HEK293T (cell line): ENCODE measurements at places on chromosomes 6 and 20.

DNA sequence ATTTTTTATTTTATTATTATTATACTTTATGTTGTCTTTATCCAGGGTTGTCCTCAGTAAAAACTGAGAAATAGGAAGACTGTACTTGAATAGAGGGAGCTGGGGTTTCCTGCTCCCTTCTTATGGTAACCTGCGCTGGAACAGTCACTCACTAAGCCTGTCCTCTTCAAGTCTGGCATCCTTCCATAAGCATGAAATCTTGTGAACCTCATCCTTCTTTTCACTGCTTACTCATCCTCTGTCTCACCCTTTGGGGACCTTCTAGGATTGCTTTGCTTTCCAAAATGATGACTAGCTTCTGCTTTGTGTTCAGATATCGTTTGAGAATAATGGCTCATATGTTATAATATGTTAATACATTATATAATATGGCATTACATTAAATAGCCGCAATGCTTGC lies 90.6 kb downstream of the C6orf118 start:
- no peak for DNase-seq

DNA sequence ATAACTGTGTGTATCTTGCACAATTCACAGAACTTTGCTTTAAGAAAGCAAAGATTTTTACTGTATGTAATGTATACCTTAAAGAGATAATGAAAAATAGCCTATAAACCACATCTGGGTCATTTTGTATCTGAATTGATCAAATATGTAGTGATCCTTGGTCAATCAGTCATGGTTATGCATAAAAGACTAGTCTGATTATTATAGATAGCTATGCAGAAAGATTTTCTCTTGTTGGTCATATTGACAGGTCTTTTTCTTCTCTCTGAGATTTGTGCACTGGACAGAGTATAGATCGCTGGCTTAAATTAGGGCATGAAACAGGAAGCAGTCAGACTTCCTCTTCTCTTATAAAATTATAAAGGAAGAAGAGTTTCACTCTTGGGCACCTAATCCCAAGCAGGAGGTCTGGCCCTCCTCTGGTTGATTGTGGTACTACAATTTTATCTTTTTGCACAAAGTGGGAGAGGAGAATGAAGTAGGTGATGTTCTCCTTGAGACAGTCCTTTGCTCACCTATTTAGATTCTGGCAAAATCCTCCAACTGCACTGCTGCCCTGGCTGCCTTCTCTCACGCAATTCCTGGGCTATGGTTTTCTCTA lies 380.9 kb upstream of the RGS17 start:
- peak; percentile 52 for DNase-seq

- DNase-seq = no peak
Observed at GRCh38 chr20:20732641-20733040, 20.2 kb upstream of the RALGAPA2 start.

- DNase-seq = peak; percentile 55
Observed at GRCh38 chr20:2469991-2470422, 582 bp downstream of the SNRPB start.
